ENCODE measurements at places on chromosomes 3 and 15.

DNA sequence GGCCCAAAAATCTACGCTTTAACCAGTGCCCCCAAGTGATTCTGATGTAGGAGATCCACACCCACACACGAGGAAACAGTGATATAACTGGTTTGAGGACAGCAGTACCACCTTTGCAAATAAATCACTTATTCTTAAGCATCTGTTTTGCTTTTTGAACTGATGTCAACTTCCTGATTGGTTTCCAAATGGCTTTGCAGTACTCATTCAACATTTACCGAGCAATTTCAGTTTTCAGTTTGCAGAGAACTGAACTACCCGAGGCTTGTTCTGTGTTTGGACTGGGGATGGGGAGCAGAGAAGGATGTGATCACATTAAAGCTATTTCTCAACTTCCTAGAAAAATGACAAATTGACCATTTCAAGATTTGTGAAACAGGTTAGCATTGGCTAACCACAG, 1.1 kb upstream of the GYG1 start:
- DNase-seq, result no peak

- DNase-seq, result no peak
Observed at GRCh38 chr3:72892870-72893269, 5.0 kb downstream of the GXYLT2 start.

GRCh38 chr3:64560791-64561190, 127.0 kb downstream of the ADAMTS9 start:
- DNase-seq, result no peak

DNA sequence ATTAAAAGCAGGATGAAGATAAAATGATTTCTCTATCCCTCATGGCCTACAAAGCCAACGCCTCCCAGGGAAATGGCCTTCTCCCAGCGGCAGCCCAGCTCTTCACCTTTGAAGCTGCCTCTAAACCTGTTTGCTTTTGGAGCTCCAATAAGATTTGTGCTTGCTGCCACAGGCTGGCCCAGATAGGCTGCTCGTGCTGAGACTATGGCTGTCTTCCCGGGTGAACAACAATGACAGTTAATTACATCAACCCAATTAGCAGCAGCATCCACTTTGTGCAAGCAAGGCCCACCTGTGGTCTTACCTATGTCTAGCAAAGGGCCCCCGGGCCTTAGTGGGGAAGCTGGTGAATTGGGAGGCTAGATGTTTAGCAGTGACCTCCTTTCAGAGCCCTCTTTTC, 179.6 kb downstream of the P3H2 start:
- no peak for DNase-seq

DNA sequence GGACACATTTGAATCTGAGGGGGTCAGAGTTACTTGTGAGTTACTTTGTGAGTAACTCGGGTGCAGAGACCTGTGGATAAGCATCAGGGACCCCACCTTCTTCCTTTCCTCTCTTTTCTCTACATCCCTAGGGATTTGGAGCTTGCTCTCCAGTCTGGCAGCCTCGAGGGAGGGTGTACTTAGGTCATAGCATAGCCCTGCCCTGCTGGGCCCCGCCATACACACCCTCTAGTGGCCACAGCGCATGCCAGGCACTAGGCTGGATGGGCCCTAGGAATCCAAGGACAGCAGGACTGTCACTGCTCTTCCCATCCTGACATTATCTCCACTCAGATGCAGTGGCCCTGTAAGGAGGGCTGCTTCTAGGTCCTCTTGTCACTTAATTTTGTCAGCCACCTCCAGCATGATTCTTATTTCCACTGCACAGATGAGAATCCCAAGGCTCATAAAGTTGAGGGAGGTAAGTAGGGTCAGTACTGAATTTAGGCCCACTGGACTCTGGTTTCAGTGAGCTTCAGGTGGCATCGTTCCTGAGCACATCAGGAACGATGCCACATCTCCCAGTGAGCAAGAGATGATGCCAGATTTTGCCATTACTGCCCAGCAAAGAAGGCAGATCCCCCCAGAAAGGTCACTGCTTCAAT, 3.6 kb upstream of the SMAD6 start:
- DNase-seq, result peak; percentile 60

- DNase-seq, result no peak
Observed at GRCh38 chr15:97346221-97346620, 614.3 kb upstream of the ARRDC4 start.

GRCh38 chr15:20340931-20341661, 200.5 kb downstream of the GOLGA6L6 start:
- DNase-seq, result no peak

DNA sequence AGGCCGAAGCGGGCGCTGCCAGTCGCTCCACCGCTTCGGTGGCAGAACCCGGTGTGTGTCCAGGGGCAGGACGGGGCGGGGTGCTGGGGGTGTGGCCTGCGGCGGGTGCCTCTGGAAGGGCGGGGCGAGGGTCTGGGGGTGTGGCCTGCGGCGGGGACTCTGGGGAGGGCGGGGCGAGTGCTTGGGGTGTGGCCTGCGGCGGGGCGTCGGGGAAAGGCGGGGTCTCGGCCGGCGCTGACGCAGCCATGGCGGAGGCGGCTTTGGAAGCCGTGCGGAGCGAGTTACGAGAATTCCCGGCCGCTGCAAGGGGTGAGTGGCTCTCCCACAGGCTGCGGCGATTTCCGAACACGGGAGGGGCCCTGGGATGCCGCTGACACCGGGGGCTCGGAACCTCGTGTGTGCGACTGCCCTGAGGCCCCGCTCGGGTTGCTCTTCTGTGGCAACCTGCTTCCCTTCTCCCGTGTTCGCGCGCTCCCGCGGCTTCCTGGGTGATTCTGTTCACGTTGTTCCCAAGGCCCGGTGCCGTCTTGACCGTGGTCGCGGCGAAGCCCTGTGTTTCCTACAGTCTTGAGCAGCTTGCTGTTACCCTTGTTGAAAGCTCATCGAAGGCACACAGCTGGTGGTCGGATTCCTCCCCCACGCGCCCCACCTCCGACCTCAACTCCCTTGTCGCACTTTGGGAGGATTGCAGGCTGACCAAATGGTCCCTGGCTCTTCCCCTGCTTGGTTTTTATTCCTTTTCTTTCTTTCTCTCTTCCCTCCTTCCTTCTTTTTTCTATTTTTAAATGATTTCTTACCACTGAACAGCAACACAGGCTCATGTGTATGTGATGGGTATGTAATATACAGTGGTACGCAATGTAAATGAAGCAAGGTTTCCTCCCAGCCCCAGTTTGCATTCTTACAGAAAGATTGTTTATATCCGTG, at the start of gene JMJD7:
Gene JMJD7, plus strand, starts transcription at position 213 of the 927 bp plus-strand sequence. Its CDS starts 33 bp downstream, at position 246.
- peak; percentile 92 for DNase-seq

GRCh38 chr3:39207361-39208186, 15.2 kb upstream of the XIRP1 start:
- no peak for DNase-seq

GRCh38 chr3:49469037-49469935, 781 bp upstream of the DAG1 start:
- DNase-seq, result no peak

GRCh38 chr3:155989536-155989935, 119.1 kb downstream of the GMPS start:
- DNase-seq, result no peak

- no peak for DNase-seq
Observed at GRCh38 chr3:158771982-158772381, 29.9 kb upstream of the MFSD1 start.

DNA sequence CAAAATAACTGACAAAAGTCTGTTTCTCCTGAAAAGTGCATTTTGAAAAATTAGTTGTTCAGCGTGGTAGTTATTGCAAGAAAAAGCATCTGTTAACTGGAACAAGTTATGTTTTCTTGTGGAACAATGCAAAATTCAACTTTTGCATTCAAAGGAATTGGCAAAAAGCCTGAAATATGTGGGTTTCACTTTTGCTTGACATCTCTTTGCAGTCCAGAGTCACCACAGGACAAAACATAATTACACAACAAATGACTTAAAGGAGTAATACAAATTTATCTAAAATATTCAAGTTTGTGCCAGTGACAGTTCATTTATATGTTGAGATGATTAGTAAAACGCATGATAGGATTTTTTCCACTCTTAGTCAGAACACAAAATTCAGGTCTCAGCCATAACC, 96.3 kb upstream of the P2RY1 start:
- no peak for DNase-seq

DNA sequence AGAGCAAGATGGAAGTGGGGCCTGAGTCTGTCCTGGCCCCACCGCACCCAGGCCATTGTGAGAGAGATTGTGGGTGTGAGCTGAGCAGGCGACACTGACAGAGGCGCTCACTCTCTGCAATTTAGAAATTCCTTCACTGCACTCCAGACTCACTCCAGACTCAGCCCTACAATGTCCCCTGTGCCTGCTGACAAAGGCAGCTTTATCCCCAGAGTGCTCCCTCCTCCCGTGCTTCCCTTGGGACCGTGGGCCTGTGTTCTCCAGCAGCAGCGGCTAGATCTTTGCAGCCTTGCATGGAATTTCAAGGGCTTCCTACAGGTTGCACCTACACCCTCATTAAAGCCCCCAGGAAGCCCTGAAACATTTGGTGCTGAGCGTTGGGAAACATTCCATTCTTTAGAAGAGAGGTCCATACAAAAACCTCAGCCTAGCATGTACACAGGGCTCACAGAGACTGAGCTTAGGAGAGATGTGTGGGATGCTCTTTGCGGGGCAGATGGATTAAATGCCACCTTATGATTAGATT, 1.3 kb upstream of the IL16 start:
- DNase-seq, result peak; percentile 30

DNA sequence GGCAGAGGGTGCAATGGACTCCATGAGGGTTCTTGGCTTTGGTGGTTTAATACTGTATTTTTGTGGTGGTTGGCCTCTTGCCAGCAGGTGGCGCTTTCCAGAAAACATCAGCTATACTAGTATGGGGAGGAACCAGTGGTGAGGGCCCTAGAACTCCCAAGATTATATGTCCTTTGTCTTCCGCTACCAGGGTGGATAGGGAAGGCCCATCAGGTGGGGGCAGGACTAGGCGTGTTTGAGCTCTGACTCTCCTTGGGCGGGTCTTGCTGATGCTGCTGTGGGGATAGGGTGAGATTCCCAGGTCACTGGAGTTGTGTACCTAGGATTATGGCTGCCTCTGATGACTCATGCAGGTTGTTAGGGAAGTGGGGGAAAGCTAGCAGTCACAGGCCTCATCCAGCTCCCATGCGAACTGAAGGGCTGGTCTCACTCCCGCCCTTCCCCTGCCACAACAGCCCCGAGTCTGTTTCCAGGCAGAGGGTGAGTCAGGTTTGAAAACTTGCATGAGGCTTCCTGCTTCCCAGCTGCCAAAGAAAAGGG, 357.7 kb downstream of the OTOL1 start:
- no peak for DNase-seq

DNA sequence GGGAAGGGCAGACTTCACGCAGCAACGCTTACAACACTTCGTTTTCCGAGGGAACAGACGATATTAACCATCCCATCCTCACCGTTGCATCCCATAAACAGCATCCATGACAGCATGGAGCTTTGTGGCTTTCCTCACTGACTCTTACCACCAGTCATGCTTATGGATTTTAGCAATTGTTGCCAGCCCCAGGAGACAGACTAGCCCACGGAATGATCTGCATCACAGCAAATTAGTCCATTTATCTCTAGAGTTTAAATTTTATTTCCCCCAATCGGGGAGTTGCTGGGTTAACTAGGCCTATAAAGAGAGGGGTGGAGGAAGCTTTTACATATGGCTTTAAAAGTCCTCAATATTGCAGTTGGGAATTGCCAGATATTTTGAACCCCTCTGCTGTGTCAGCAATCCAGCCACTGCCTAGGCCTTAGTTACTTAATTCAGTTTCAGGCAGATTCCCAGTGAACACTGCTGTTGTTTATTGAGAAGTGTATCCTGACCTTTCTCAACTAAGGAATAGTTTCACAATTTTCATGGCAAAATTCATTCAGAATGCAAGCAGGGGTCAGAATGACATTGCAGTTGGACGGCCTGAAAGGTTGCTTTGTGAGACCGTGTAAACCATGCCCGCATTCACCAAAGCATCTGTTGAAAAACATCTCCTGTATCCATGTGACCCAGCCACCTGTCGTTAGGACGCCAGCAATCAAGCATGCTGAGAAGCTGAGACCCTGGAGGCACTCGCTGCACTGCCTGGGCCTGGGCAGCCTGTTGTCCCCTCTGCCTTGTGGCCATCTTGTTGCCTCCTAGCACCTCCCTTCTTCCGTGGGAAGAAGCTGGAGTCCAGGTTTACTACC, 397.4 kb upstream of the TPM1 start:
- peak; percentile 34 for DNase-seq

- no peak for DNase-seq
Observed at GRCh38 chr3:13263770-13264467, 156.2 kb downstream of the NUP210 start.

- no peak for DNase-seq
Observed at GRCh38 chr3:79039192-79039591, 728.6 kb downstream of the ROBO1 start.

DNA sequence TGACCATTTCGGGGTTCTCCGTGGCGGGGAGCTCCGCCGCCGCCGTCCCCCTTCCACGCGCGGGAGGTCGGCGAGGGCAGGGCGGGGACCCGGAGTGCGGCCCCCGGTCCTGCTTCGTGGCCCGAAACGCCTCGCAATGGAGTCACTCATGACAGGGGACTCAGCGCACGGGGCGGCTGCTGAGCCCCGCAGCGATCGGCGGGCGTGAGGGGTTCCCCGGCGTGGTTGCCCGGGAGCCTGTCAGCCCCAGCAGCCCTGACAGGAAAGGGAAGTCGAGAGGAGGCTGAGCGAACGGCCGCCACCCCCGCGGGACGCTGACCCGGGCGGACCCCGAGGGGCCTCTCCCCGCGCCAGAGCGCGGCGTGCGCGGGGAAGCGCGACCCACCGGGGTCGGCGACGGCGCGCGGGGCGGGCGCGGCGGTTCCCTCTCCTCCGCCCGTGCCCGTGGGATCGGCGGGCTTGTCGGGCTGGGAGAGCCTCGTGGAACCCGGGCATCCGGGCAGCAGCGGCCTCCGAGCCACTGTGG, 564 bp upstream of the PIGZ start:
- DNase-seq, result peak; percentile 63

- DNase-seq, result no peak
Observed at GRCh38 chr3:160780245-160780644, 24.2 kb downstream of the PPM1L start.

DNA sequence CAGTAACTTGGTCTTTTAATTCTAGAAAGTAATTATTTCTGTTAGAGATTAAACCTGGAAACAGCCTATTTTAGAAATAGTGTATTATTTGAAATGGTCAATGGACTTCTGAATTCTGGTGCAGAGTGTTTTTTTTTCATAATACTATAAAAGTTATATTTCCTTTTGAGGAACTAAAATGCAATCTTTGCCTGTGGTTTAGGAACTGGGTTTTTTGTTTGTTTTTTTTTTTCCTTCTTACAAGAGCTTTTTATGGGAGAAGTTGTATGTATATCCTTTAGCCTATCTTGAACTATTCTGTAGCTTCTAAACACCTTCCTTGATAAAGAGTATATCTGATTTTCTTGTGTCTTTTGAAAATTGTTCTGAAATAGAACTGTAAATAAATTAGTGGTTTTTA, 88.3 kb downstream of the ARIH1 start:
- DNase-seq, result no peak

- DNase-seq, result no peak
Observed at GRCh38 chr3:123124971-123125370, 58.1 kb downstream of the PDIA5 start.

- DNase-seq, result no peak
Observed at GRCh38 chr15:52076889-52077781, 35.4 kb downstream of the BCL2L10 start.

GRCh38 chr15:31502541-31503229, 176.1 kb downstream of the KLF13 start:
- no peak for DNase-seq

GRCh38 chr3:54349231-54349652, 226.9 kb downstream of the CACNA2D3 start:
- no peak for DNase-seq

All from retina (tissue), 1 donor.